ENCODE measurements at places on chromosomes 2 and 18.

GRCh38 chr2:105323111-105323510 lies 6.4 kb downstream of the TGFBRAP1 start:
- DNase-seq, result no peak

GRCh38 chr18:2918761-2919550 lies 72.2 kb downstream of the EMILIN2 start:
- DNase-seq, result no peak

- peak; percentile 7 for DNase-seq
Observed at GRCh38 chr2:58448065-58448507, 207.0 kb upstream of the FANCL start.

GRCh38 chr2:172440795-172441194 lies 13.4 kb downstream of the ITGA6 start:
- DNase-seq, result no peak

GRCh38 chr2:42304059-42304713 lies 56.8 kb downstream of the COX7A2L start:
- no peak for DNase-seq

DNA sequence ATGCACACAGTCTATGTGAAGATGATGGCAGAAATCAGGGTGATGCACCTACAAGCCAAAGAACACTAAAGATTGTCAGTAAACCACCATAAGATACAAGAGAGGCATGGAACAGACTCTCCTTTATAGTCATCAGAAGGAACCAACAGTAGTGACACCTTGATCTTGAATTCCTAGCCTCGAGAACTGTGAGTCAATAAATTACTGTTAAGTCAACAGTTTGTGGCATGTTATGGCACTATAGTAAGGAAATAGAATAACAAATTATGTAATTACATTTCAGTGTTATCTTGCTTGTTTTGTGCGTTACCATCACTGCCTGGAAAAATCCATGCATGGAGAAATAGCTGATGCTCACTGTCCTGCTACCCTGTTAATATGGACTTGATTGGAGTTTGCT lies 110.2 kb upstream of the LRP1B start:
- DNase-seq, result no peak

DNA sequence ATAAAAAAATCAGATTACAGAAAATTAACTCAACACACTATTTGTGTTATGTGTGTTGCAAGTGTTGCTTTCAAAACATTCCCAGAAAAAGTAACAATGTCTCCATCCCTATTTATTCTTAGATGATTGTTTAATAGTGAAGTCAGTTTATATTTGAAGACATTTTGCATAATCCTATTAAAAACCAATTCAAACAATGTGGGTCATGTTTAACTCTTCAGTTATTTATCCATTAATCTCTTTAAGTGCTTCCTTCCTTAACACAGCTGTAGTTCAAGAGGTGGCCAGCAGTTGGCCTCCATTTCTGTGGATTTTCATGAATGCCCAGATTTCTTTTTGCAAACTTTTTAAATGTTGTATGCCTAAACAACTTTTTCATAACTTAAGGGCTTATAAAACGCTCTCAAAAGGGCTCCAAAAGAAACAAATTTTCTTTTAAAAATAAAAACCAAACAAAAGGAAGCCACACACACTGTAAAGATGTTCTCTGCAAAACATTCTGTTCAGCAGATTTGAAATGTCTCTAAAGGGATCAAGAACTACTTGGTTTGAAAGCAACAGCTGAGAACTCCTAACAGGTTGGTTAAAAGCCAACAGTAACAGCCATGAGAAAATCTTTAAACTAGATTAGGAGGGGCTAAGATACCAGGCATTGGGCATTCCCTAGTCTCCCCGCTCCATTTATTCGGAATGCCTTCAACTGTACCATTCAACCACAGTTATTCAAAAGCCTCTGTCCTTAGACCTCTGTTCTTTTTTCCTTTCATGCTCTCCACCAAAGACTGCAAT lies 71.5 kb downstream of the THADA start:
- DNase-seq, result no peak

DNA sequence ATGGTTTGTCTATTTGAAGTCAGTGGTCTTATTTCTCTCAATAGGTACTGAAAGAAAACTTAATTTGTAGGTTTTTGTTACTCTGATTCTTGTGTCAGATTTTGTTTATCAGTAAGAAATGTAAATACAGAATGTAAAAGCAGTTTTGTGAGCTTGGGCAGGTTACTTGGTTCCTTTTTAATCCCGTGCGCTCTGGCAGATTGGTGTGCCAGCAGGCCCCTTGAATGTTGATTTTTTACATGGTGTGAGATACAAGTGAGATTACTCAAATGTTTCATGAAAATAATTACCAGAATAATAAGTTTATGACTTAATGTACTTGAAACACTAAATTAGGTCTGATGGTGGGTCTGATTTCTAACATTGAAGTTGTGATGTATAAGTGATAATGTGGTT lies 13.4 kb downstream of the HNRNPA3 start:
- no peak for DNase-seq

GRCh38 chr18:80107426-80107825 lies 1.6 kb upstream of the ADNP2 start:
- DNase-seq, result no peak

DNA sequence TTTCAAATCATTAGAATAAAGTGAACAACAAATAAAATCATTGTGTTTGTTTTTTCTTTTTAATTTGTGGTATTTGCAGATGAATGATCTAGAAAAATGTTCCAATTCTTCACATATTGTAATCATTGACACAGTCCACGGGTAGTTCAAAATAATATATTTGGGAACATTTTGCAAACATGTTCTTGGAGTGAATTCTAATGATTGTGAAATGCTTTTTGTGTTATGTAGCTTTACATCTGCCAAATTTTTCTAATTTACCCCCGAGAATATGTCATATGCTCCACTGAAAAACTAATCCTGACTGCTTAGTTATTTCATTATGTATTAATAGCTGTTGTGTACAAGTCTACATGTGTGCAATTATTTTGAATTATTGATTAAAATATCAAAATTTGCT lies 1468.4 kb upstream of the NXPH2 start:
- no peak for DNase-seq

GRCh38 chr2:220966636-220967035 lies 605.5 kb downstream of the EPHA4 start:
- no peak for DNase-seq

DNA sequence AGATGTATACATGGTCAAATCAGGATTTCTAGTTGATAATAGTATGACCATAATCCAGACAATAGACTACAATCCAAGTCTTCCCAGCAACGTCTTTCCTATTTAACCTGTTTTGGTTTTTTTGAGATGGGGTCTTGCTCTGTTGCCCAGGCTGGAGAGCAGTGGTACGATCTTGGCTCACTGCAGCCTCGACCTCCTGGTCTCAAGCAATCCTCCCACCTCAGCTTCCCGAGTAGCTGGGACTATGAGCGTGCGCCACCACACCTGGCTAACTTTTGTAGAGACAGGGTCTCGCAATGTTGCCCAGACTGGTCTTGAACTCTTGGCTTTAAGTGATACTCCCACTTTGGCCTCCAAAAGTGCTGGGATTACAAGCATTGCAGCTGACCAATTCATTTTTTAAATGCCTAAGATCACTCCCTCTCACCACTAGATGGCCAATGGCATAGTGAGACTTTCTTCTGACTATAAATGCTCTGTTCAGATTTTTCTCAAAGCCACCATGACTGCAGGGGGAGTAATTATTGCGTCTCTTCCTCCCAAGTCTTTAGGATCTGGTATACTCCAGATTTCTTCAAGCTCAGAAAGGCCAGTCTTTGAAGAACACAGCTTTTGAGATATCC lies 47.6 kb downstream of the HNRNPLL start:
- DNase-seq, result no peak

GRCh38 chr2:84980263-84980983 lies 9.5 kb downstream of the KCMF1 start:
- no peak for DNase-seq

- DNase-seq, result peak; percentile 91
Observed at GRCh38 chr2:158456309-158457066, at the start of the genes CCDC148 and PKP4. TSS of gene CCDC148 (minus strand) at chr2:158456753. CDS start at chr2:158456439, 314 bp downstream. TSS of gene PKP4 (plus strand) at chr2:158456952. CDS start at chr2:158533185, 76,233 bp downstream.

- no peak for DNase-seq
Observed at GRCh38 chr2:180202467-180202951, 195.4 kb upstream of the CWC22 start.

GRCh38 chr18:47883771-47884413 lies 46.6 kb downstream of the SMAD2 start:
- DNase-seq, result peak; percentile 13

DNA sequence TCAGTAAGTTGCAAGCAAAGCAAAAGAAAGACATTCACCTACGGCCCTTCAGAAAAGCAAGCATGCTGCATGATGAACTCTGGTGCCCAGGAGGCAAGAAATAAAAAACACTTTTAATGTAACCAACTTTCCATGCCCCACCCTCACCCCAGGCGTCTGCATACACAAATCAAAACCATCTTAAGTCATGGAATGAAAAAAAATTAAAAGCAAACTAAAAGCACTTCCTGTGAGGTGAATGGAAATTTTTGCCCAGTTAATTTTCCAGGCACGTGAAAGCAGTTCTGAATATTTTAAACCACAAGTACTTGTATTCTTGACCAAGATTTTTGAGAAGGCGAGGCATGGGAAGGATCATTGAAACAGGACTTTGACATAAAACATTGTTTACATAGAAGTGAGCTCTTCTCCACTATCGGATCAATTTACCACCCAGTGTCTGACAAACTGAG lies 2.5 kb upstream of the ICOS start:
- DNase-seq, result no peak

GRCh38 chr2:5254791-5255332 lies 437.3 kb upstream of the SOX11 start:
- DNase-seq, result no peak

DNA sequence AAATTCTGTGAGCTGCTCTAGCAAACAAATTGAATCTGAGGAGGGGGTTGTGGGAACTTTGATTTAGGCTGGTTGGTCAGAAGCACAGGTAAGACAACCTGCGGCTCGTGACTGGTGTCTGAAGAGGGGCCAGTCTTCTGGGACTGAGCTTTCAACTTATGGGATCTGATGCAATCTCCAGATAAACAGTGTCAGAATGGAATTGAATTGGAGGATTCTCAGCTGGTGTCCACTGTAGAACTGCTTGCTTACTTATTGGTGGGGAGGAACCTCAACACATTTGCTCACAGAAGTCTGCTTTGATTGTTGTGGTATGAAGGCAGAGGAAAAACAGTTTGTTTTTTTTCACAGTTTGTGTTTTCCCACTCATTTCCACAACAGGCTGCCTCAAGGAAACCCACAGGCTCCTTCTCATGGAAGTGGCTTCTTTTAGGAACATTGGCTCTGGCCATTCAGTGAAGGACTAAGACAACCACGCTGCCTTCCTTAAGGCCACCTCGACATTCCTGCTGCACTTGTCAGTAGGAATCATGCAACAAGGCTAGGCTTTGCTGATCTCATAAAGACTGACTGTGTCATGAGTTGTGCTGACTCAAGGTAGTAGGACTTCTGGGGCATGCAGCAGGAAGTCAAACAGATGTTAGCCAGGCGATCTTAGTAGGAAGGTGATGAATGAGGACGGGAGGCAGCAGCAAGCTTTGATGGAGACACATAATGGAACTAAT lies 104.7 kb downstream of the TSN start:
- no peak for DNase-seq

- peak; percentile 12 for DNase-seq
Observed at GRCh38 chr18:76687304-76687962, 134.9 kb upstream of the ZNF236 start.

DNA sequence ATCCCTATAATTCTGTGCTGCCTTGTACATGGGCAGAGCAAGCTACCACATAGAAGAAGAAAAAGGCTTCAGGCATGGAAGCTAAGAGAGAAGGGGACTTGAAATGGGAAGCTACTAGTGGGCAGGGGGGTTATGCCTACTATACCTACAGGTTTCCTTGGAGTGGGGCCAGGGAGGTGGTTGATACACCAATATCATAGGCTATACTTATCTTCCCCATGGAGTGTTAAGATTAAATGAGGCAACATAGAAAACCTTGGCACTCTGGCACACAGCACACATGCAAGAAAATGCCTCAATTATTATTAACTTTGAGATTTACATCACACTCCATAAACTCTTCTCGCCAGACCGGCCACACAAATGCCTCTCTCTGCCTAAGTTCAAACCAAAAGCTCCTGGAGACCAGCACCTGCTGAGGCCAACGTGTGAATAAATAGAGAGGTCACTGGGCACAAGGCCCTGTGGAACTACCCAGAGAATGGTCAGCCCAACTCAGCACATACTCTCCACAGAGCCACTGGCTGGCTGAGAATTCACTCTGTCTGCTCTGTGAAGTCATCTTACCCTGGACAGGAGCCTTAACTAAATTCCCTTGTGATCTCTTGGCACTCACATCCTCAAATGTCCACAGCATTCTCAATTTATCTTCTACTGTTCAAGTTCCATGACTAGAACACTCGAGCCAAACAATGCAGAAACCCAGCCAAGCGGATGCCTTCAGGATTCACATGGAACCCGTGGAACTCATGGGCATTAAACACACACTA lies 498.7 kb downstream of the BCL11A start:
- DNase-seq, result no peak

- DNase-seq, result no peak
Observed at GRCh38 chr2:33210626-33211025, 263.9 kb downstream of the LTBP1 start.

- DNase-seq, result no peak
Observed at GRCh38 chr2:47653902-47654789, 128.8 kb upstream of the MSH6 start.

DNA sequence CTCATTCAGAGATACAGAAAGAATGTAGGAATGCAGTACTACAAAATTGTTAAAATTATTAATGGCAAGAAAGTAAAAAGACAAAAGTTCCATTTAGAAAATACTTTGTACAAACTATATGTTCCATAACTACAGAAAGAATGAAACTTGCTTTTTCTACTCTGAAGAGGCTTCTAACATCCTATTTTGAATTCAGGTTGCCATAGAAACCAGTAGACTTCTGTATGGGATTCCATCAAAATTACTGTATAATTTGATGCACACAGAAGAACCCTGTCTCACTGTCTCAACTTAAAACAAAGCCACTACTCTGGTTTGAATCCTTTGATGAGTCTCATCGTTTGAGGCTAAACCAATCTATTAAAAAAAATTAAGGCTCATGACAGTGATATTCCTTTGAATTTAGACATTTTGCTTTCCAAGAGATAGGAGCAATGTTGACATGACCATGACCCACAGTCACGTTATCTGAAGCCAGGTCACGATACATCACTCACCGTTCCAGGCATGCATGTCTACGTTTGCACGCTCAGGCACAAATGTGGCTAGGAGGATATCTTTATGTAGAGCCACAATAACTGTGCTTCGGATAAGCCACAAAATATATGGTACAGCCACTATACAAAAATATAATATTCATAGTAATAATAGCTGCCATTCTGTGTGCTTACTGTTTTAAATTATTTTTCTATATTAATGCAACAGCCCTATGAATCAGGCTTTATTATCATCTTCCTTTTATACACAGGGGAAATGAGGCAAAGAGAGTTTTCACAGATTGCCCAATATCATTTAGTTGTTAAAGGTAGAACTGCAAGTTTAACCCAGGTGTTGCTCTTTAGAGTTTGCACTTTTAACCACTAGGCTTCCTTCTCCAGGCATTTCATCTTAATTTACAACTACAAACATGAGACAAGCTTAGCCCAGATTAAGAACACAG lies 82.4 kb downstream of the CACNB4 start:
- no peak for DNase-seq

DNA sequence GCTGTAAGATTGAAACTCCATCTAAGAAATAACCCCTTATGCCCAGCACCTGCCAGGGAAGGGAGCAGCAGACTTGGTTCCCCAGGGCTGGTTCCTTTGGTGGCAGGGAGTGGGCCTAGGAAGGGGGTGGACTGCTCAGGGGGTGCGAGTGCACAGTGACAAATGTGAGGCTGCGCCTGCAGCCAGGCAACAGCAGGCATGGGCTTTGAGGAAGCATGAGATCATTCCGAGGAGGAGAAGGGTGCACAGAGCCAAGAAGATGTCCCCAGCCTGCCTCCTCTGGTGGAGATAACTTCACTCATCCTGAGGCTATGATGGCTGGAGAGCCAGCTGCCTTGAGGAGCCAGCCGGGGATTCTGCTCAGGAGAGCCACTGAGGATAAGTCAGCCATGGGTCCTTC lies 158.0 kb downstream of the CAPN13 start:
- no peak for DNase-seq

Data from NCI-H774 (cell line).